Stimulated activated CD8-positive, alpha-beta memory T cell treated with anti-CD3 and anti-CD28 coated beads, Interleukin-2, amount 100 ng/mL, for 1 hour (primary cell): ENCODE measurements at places on chromosomes 7 and 10.

GRCh38 chr10:104043854-104044253 is 41.8 kb downstream of the COL17A1 start:
- no peak for DNase-seq

- DNase-seq: no peak
These were observed 244.0 kb upstream of the CXCL12 start for GRCh38 chr10:44628921-44629320.

DNA sequence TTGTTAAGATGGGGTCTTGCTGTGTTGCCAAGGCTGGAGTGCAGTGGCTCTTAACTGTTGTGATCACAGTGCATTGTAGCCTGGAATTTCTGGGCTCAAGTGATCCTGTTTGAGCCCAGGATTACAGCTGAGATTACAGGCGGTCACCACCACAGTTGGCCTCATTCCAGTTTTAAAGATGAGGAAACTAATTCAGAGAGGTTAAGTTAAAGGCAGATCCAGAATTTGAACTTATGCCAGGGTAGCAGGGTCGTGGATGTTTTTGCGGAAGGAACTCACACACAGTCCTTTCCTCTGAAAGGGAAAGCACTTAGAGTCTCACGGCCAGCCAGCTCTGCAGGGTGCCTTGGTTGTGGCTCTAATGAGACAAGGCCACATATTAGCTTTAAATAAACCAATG is 84.7 kb downstream of the MMRN2 start:
- DNase-seq: no peak

- DNase-seq: no peak
These were observed 201.1 kb downstream of the LRRN3 start for GRCh38 chr7:111292026-111292470.

- no peak for DNase-seq
These were observed 19.1 kb downstream of the SLC16A12 start for GRCh38 chr10:89516149-89516832.

- DNase-seq: no peak
These were observed 1.8 kb downstream of the INPP5A start for GRCh38 chr10:132539431-132539839.

DNA sequence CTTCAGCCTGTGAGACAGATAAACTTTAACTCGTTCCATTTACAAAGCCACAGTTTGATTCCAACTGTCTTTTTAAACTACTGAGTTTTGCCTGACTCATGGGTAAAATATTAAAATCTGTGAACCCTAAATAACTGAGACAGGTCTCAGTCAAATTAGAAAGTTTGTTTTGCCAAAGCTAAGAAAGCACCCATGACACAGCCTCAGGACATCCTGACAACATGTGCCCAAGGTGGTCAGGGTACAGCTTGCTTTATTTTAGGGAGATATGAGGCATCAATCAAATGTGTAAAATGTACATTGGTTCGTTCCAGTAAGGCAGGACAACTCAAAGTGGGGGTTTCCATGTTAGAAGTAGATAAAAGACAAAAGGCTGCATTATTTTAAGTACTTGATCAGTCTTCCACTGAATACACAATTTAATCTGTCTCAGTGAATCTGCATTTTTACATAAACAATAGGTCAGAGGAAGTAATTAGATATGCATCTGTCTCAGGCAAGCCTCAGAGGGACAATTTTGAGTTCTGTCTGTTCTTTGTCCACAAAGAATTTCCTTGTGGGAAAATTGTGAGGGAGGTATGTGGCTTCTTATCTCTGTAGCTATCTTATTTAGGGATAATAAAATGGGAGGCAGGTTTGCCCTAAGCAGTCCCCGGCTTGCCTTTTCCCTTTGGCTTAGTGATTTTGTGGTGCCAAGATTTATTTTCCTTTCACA is 11.0 kb upstream of the PIP start:
- DNase-seq: no peak

- DNase-seq: no peak
These were observed 2.7 kb upstream of the UNCX start for GRCh38 chr7:1229956-1230355.

GRCh38 chr10:13920031-13920430 is 333.3 kb downstream of the PRPF18 start:
- no peak for DNase-seq

GRCh38 chr10:62460393-62460792 is 86.2 kb downstream of the ZNF365 start:
- no peak for DNase-seq

GRCh38 chr10:114167985-114168384 is 6.0 kb downstream of the CCDC186 start:
- no peak for DNase-seq

DNA sequence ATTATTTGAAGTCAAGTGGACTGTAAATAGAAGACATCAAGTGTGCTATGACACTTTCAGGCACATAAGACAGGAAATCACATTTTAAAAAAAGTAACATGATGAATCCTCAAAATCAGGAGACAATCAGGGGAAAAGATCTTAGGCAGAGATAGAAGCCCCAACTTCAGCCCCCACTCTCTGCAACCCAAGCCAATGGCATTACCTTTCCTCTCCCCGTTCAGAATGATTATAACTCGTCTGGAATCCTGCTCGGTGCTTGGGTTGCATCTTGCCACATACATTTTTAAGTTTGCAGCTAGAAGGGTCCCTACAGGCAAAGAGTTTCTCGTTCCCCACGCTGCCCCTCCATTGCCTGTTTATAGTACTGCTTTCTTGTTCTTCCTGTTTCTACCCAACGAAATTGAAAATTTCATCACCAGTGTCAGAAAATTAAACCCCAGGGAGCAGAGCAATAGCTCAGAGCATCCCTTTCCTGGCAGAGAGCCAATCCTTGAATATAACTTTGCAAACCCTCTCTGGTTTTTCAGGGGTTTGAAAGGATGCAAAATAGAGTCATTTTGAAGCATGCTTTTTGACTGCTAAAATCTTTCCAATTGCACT is 260.5 kb upstream of the AOAH start:
- no peak for DNase-seq

DNA sequence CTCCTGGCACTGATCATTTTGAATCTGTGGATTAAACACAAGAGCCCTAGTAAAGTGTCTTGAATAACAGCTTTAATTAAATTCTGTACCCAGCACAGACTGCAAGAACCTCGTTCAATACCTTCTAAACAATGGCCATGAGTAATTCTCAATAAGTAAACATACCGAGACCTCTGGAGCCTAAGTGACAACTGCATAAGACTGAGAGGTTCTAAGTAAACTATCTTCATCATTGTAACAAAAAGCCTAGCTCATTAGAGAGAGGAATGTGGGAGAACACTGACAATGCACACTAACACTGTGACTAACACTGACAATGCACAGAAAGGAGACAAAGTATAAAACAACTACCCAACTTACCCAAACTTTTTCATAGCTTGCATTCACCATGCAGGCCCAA is 117.4 kb downstream of the ELAPOR2 start:
- DNase-seq: no peak

GRCh38 chr10:119203006-119203405 is 4.4 kb upstream of the GRK5 start:
- DNase-seq: no peak

DNA sequence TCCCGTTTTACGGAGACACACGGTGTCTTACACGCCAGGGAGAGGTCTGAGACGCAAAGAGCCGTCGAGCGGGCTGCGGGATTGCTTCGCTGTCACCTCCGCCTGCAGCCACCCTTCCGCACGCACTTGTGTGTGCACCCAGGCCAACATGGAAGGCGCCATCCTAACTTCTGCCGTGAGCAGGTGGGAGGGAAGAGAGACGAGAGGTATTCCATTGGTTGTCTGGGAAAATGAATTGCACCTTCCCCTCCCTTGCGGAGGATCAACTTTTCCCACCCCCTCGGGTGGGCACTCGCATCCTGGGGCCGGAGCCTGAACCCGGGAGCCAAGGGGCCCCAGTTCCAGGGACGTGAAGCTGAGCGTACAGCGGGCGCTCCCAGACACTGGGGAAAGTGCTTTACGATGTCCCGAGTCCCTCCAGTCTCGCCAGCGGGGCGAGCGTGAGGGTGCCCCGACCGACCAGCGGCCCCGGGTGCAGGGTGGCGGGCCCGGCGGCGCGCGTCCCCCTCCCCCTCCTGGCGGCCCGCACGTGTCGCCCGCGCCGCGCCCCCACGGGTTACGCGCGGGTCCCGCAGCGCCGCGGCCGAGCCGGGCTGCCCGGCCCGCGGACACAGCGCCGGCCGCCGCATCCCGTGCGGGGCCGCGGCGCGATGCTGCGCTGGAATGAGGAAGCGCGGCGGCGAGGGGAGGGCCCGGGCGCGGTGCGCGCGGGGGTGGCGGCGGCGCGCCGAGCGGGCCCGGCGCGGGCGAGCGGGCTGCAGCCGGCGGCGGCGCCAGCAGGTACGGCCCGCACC is 984 bp upstream of the IKZF1 start:
- DNase-seq: no peak

DNA sequence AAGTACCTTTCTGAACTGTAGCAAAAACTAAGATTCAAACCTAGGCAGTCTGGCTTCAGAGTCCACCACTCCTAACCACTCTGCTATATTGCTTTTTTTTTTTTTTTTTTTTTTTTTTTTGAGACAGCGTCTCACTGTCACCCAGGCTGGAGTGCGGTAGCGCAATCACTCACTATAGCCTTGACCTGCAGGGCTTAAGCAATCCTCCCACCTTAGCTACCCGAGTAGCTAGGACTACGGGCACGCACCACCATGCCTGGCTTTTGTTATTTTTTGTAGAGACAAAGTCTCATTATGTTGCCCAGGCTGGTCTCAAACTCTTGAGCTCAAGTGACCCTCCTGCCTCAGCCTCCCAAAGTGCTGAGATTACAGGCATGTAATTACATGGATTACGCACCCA is 10.1 kb upstream of the SLF2 start:
- no peak for DNase-seq
